ENCODE measurements at places on chromosomes 6 and 20.

- DNase-seq, result no peak
Measured at GRCh38 chr6:84057908-84058307, 24.3 kb downstream of the MRAP2 start.

- no peak for DNase-seq
Measured at GRCh38 chr20:48847498-48848205, 19.9 kb upstream of the PREX1 start.

DNA sequence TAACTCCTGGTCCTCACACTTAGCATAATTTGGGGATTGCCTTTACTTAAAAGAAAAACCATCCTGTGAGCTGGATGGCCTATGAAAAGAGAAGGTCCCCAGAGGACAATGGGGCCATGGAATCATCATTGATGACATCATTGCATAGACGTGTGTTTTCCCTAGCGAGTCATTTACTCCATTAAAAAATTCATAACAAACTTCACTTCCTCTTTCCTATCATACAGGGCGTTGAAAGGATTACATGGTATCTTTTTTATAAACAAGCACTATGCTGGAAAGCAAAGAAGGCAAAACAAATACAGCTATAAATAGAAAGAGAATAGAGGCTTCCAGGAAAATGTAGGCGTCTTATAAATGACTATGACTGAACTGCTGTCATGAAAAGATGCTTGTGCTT, 11.3 kb upstream of the COL12A1 start:
- no peak for DNase-seq

DNA sequence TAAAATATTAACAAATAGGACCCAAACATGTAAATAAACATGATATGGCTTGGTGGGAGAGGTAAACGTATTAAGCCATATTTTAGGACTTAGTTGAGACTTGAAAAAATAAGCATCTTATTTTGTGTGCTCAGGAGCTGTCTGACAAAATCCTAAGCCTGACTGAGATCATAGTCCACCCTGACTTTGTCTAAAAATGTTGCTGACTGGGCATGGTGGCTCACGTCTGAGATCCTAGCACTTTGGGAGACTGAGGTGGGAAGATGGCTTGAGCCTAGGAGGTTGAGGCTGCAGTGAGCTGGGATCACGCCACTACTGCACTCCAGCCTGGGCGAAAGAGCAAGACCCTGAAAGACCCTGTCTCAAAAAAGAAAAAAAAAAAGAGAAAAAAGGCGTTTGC, 52.1 kb downstream of the AIG1 start:
- DNase-seq, result no peak

GRCh38 chr6:35024551-35025054, 116.5 kb downstream of the TCP11 start:
- no peak for DNase-seq
